ENCODE measurements at places on chromosomes 2 and 18. TPM values are rescaled to one million over a fixed set of nuclear protein-coding genes. Genes with fewer than 3 reads are reported as not detected.

GRCh38 chr18:9130195-9130594 lies 6.4 kb upstream of the ANKRD12 start:
- no peak overlapping the region for H3K4me3 ChIP-seq
- no peak for DNase-seq
- no peaks in the 10 kb centered on the region for H3K27me3 ChIP-seq
- H3K36me3 ChIP-seq = peaks cover 32% of the 10 kb centered on the region

DNA sequence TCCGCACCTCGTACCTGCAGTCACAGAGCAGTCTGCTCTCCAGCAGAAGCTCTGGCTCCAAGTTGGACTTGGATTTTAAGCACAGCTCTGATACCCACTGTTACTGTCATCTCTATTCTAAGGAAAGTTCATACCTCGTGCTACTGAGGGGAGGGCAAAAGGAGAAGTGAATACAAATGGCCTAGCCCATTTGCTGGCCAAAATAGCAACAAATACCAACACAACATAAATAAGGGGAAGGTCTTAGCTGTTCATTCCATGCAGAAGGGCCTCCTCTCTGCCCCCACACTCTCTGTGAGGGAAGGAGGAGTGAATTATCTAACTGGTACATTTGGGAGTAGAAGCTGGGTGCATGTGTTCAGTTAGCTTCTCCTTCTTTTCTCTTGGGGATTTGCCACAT lies 739.4 kb upstream of the RAB6C start:
- H3K4me3 ChIP-seq = no peak overlapping the region
- DNase-seq = no peak
- H3K4me1 ChIP-seq = no peaks in the 10 kb centered on the region
- no peak overlapping the region for H3K27ac ChIP-seq
- no peaks in the 10 kb centered on the region for H3K27me3 ChIP-seq

DNA sequence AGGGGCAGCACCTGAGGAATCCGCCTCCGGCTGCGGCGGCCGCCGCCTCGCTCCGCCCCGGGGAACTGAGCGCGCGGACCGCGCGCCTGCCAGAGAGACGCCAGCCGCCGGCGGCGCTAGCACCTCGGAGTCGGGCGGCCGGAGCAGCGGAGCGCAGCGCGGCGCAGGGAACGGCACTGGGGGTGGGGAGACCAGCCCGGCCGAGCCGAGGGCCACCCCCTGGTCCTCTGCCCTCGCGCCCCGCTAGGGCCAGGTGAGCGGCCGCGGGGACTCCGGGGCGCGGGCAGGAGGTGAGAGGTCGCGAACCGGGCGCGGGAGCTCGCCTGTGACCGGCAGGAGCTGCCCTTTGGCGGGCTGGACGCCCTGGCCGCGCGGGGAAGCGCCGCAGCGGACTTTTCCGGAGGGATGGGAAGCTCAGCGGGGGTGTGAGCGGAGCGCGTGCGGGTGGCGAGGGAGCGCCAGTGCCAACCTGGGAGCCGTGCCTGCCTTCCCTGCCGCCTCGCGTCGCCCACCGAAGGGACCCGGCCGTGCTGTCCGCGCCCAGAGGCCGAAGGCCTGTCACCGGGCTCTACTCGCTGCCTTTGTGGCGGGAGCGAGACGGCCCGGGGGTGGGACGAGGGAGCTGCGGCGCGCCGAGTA lies at the start of gene GREB1L:
TSS of gene GREB1L (plus strand) at position 92 of the 639 bp plus-strand sequence. CDS start 141,287 bp downstream, outside the sequence.
- no peak within 1 kb of the TSS for H3K27ac ChIP-seq
- peaks cover 2% of the 10 kb centered on the region for H3K4me1 ChIP-seq
- peak within 1 kb of the TSS; percentile 30 for H3K4me3 ChIP-seq
- H3K27me3 ChIP-seq = peaks cover 50% of the 10 kb centered on the region
- DNase-seq = no peak

LHCGR gene
- total RNA-seq = under 0.01 TPM

- no peak overlapping the region for H3K4me3 ChIP-seq
- H3K4me1 ChIP-seq = no peaks in the 10 kb centered on the region
- no peaks in the 10 kb centered on the region for H3K36me3 ChIP-seq
- peaks cover 43% of the 10 kb centered on the region for H3K27me3 ChIP-seq
- DNase-seq = peak; percentile 21
These were observed 243.0 kb downstream of the CELF4 start for GRCh38 chr18:37322492-37323035.

DNA sequence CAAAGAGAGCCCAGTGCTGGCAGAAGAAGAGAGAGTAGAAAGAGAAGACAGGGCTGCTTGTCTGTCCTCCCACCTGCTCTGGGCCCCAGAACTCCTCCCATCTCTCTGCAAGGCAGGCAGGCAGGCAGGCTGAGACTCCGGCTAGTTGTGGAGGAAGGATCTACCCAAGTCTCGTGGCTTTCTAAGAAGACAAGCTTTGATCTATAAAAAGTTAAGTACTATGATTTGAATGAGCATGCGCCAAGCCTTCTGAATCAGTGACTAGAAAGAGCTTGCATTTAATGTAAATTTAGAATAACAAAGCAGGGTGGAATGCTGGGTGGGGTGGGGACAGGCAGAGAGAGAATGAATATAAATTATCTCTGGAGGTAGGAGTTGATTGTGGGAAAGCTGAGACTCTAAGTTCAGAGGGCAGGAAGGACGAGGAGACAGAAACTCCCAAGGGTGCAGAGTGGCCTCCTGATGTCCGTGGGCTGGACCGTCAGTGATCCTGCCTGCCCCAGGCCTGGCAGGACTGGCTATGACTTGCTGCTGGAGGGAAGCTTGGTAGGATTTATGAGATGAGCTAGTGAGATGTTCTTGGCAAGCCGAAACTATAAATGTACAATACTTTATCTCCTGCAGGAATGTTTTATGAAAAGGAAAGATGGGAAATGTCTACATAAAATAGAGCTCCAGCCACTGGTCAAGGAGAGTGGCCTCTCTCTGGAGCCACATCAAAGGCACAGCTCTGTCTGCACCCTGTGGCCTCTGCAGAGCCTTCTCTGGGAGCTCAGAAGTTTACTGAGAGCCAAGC lies 447.5 kb downstream of the TNS1 start:
- H3K4me3 ChIP-seq = no peak overlapping the region
- DNase-seq = no peak
- H3K27me3 ChIP-seq = peaks cover 4% of the 10 kb centered on the region
- no peak overlapping the region for H3K27ac ChIP-seq
- H3K36me3 ChIP-seq = no peaks in the 10 kb centered on the region
- H3K4me1 ChIP-seq = peaks cover 20% of the 10 kb centered on the region

Data from IMR-90 (cell line).